Muscle of leg (tissue), 16 donors: ENCODE measurements at places on chromosomes 6 and 20. TPM values are rescaled to one million over a fixed set of nuclear protein-coding genes. Genes with fewer than 3 reads are reported as not detected.

DNA sequence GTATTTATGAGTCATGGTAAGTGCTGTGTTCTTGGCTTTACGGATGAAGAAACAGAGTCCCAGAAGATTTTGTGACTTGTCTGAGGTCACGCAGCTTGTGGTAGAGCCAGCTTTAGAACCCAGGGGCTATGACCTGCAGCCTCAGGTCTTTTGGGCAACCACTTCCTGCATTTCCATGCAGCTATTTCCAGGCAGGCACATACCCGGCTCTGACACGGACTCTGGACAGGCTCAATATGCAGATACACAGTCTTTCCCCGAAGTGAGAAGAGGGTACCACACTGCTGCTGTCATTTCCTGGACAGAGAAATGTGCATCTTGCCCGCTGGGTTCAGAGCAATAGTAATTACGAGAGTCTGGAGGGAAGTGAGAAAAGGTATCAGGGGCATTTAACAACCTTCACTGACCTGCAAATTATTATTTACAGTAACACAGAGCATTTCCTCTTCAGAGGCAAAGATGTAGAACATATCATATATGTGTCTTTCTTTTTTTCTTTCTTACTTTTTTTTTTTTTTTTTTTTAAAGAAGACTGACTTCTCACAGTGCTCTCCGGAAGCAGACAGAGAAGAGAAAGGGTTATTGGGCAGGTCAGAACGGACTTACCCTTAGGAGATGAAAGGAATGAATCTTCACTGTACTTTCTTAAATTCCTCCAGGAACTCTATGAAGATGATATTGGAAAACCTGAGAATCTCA, 185.1 kb downstream of the CLIC5 start:
- peak; percentile 20 for DNase-seq

GRCh38 chr20:58552366-58552934, 37.3 kb upstream of the APCDD1L start:
- DNase-seq: no peak

GRCh38 chr20:8654486-8654885, 414.4 kb upstream of the PLCB4 start:
- no peak for DNase-seq

The LY6G5C gene
- 0.80 TPM for total RNA-seq

DNA sequence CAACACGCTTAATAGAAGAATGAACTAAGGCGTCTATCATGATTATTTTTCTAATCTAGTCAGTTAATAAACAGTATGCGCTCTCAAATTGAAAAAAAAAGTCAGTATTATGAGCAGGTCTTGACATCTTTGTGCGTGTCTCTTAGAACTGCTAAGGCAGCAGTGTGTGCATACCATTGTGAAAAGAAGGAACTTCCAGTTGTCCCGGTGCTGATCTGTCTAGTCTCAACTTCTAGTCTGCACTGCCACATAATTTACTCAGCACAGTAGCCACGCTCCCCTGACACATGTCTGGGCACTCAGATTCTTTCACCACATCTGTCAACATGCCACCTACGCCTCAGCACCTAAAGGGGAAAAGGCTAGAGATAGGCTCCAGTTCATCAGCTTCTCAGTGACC, 61.1 kb upstream of the SPDEF start:
- DNase-seq: no peak

DNA sequence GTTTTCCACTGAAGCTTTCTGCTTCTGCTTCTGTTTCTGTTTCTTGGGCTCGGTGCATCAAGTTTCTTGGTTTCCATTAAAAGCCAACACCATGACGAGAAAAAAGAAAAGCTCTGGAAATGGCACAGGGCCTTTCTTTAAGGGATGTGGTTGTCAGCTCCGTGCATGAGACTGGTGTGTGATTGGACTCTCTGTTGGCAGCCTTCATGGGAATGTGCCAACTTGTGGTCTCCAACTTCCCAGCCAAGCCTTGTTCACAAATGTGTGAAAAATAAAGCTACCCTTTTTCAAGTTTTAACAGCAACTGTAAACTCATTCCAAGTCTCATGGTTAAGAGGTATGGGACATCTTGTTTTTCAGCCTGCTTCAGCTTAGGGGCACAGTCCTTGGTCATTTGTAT, 68.7 kb upstream of the CST7 start:
- DNase-seq: no peak

DNA sequence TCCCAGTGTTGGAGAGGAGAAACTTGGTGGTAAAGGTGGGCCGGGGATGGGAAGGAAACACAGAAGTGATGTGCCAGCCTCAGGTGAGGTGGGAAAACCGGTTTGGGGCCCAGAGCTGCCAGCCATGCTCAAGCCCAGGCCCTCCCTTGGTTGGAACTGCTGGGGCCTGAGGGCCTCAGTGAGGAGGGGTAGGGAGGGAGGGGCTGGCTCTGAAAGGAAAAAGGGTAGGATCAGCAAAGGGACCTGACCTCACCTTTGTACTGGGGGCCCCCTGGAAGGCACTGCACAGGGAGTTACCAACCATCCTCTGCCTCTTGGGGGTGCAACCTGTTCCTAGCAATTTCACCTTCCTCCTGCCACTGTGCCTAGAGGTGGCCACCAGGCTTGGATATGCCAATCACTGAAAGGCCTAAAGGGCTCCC, 1.8 kb upstream of the SPEF1 start:
- DNase-seq: peak; percentile 15

GRCh38 chr6:293193-294174, 1.2 kb downstream of the DUSP22 start:
- peak; percentile 39 for DNase-seq

- DNase-seq: peak; percentile 24
Observed at GRCh38 chr20:36645998-36646397, at the start of gene SLA2. Gene SLA2 (minus strand): TSS chr20:36646196. CDS start chr20:36641335, 4,861 bp downstream.

The RAMACL gene
- total RNA-seq: 0.71 TPM

DNA sequence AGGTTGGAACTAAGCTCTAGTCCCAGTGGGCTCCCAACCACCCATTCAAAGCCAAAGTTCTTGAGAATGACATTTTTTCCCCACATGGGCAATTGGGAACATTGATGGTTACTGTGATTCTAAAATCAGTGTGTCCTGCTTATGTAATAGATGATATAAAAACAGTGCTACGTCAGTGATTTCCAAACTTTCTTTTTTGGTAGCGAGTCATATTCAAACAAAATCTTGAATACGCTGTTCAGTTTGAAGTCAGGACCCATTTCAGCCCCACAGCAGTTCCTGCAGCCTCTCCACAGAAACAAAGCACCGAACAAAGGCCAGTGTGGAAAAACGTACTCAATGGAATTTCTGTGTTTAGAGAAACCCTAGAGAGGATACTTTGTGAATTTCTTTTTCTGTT, 170.0 kb upstream of the OLIG3 start:
- DNase-seq: no peak

The CALHM4 gene
- total RNA-seq: not detected

The C20orf141 gene
- not detected for total RNA-seq

The RXRB gene
- 22.9 TPM for total RNA-seq
